Liver (tissue), 10 donors: ENCODE measurements at places on chromosomes 6 and 20.

- DNase-seq: no peak
These were observed 898.3 kb upstream of the ADGRB3 start for GRCh38 chr6:67736816-67737215.

DNA sequence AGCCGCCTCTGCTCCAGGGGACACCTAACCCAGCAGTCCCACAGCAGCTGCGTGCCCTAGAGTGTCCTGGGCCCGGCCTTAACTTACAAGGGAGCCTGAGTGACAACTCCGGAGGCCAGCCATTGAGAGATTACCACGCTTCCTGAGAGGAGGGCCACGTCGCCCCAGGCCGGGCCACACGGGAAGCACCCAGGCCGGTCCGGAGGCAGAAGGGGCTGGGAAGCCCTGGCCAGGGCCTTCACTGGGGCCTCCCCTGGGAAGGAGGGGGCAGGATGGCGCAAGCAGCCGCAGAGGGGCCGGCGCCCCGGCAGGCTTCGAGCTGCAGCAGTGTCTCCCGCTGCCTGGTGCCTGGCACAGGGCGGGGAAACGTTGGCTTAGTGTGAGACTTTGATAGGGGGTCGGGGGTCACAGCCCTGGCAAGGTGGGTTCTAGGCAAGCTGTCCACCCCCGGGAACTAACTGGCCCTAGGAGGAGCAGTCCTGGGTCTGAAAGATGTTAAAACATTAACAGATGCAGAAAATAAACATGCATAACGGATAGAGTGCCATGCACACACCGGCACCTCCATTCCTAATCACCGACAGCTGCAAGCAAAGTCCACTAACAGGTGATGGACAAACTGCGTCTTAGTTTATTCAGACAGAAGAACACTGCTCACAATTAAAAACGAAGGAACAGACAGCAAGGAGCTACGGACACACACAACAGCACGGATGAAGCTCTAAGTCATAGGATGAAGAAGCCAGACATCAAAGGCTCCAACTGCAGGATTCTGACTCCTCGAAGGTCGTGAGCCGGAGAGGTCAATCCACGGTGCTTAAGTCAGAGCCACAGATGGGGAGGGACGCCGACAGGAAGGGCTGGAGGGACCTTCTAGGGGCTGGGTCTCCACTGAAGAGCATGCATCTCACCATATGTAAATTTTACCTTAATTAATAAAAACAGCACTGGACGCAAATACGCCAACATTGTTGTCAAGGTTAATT, 17.4 kb downstream of the CHRNA4 start:
- no peak for DNase-seq

GRCh38 chr20:14193885-14194284, 143.5 kb downstream of the FLRT3 start:
- no peak for DNase-seq

DNA sequence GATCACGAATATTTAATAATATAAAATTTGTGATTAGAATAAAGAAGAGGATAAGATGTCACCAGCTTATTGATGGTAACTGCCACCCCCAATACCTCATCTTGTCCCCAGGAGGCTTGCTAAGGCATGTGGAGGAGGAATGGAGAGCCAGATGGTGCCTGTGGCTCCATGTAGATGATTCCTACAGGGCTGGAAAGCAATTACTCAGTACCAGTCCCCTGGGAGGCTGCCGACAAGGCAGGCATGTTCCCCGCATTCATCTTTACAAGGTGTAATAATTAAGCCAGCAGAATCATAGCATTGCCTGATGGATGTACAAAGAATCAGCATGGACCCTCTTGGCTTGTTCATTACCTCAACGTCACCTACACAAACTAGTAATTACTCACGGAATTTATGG, 155.3 kb downstream of the PLCB1 start:
- no peak for DNase-seq

DNA sequence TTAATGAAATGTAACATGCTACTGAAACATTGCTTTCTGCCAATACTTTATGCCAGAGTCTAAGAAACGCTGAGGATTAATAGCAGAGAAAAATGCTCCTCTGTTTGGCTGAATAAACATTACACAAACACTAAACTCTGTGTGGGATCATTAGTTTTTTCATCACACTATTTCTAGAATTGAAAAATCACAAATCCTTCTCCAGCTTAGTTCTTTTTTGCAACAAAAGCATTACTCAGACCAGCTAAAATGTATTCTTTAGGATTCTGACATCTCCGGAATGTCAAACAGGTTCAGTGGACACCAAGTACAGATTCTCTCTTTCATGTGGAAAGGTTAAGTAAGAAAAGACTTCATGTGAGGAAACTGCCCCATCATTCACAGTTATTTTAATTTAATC, 226.9 kb downstream of the SIM1 start:
- DNase-seq: no peak

DNA sequence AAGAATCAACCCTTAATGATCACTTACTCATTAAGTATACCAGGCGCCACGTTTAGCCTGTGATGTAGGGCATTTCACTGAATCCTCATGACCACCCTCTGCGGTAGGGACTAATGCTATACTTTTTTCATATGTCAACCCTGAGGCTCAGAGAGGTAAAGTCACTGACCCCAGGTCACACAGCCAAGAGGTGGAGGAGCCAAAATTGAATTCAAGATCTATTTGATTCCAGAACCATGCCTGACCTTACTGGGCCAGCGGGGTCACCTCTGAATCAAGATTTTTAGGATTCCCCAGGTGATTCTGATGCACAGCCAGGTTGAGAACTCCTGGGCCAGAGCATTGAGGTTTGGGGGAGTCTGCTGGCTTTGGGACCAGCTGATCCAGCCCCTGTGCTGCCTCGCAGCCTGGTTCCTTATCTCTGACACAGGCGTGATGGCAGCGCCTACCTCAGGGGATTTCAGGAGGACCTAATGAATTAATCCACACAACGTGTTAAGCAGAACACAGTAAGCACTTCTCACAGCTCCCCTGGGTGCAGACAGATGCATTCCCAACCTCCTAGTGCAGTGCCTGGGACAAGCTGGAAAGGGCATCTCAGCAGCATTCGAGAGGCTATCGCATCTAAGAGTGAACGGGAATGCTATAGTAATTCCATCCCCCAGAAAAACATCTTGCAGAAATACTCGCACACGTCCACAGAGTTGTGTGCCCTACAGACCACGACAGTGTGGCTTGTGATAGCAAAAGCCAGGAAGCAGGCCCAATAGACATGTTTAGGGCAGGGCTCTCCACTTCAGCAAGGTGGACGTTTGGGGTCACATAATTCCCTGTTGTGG, 101.4 kb upstream of the PTPN1 start:
- no peak for DNase-seq

DNA sequence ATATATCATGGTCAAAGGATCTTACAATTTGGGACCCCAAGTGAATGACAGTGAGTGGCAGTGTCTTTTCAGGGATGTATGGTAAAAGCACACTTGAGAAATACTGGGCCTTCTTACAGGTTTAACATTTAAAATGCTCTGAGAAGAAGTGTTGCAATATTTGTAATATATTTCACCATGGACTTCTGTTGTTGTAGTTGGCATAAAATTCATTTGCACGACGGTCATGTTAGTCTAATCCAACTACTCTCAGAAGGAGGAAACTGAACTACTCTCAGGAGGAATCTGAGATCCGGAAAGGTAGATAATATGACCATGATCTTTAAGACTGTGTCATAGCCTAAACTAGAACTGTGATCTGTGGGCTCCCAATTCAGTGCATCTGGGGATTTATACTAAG, 700.1 kb downstream of the HDGFL1 start:
- DNase-seq: no peak

DNA sequence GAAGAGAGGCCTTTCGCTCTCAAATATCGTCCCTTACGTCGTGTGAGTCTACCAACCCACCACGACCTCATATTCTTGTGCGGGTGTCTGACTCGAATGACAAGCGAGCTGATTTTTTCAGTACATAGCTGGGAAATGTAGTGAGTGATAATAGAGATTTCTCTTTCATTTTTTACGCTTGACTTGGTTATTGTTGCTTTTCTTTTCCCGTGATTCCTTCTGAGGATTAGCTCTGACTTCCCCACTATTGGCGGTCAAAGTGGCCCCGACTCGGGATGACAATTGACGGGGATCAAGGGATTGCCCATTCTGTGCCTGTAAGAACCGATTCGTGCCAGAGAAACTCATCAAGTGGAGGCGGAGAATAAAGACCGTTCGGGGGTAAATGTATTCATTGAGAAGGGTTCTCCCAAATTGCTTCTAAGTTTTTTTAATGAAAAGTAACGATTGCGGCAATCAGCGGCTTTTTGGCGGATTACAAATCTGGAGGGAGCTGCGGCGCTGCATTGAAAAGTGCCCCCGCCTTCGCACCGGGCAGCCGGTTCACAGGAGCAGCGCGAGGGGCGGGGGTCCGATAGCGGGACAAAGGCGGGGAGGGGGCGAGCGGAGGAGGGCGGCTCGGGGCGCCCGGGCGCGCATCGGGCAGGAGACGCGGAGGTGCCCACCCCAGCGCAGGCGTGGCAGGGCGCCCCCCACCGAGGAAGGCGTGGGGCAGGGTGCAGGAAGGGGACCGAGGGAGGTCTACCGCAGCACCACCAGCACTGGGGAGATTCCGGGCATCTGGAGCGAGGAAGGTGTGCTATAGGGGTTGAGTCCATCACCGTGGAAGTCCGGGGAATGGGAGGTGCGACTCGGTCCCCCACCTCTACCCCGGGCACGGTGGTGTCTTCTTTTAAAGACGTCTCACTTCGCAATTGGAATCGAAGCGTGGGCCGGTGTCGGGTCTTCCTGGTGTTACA, 44.5 kb upstream of the OSTM1 start:
- no peak for DNase-seq

GRCh38 chr6:11197175-11197536, 35.3 kb downstream of the NEDD9 start:
- no peak for DNase-seq

GRCh38 chr6:167148021-167148420, 9.8 kb downstream of the GPR31 start:
- no peak for DNase-seq

DNA sequence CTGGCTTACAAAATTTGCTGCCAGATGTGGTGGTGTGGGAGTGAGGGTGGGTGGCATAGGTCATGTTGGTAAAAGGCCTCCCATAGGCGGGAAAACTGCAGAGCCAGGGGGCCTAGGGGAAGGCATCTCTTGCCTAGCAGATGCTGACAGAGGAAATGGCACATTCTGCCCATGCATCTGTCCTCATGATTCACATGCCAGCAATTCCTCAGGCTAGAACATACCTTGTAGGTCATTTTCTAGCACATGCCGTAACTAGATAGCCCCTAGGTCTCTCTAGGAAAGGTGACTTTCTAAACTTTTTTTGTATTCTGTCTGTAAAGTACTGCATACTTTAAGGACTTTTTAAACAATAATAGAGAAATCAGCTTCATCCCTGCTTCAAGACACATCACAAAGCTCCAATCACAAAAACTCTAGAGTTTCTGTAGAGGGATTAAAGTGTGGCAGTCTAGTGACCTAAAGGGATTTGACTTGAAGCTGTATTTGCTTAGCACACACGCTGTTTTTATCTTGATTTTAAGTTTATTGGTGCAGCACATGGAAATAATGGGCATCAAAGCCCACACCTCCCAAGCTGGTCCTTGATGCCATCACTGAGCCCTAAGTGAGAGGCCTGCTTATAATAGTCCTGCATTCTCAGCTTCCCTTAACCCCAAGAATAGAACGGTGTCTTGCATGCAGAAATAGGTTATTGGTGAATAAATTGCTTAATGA, 55.2 kb downstream of the ANKEF1 start:
- no peak for DNase-seq

DNA sequence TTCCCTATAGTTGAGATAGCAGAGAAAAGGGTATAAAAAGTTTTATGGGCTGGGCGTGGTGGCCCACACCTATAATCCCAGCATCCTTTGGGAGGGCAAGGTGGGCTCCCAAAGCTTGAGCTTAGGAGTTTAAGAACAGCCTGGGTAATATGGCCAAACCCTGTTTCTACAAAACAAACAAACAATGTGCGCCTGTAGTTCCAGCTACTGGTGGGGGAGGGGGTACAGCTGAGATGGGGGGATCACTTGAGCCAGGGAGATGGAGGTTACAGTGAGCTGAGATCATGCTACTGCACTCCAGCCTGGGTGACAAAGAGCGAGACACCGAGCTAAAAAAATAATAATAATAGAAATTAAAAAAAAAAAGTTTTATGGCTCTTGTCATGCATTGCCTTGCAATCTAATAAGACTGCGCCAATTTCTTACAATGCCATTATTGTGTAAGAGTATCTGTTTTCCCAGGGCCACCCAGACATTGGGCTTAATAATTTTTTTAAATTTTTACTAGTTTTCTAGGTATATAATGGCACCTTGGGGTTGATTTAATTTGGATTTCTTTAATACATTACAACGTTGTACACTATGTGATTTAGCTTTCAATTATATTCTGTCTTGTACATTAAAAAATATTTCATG, 3.9 kb downstream of the ACSS2 start:
- DNase-seq: no peak
